ENCODE measurements at places on chromosomes 1 and 21.

GRCh38 chr1:160103658-160104408, 5.4 kb upstream of the IGSF8 start:
- DNase-seq, result no peak

DNA sequence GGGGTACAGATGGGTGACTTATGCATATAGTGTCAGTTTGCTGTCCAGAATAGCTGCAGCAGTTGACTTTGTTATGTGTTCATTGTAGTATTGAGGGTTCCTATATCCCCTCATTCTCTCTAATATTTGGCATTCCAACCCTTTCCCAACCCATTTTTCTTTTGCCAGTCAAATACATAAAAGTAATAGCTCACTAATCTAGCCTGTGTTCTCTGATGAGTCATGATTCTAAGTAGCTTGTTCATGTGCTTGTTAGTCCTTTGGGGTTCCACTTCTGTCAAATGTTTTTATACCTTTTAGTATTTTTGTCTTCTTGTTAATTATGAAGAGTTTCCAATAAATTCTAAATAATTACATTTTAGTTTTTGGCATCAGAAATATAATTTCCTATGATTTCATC, 99.2 kb upstream of the MROH9 start:
- no peak for DNase-seq

DNA sequence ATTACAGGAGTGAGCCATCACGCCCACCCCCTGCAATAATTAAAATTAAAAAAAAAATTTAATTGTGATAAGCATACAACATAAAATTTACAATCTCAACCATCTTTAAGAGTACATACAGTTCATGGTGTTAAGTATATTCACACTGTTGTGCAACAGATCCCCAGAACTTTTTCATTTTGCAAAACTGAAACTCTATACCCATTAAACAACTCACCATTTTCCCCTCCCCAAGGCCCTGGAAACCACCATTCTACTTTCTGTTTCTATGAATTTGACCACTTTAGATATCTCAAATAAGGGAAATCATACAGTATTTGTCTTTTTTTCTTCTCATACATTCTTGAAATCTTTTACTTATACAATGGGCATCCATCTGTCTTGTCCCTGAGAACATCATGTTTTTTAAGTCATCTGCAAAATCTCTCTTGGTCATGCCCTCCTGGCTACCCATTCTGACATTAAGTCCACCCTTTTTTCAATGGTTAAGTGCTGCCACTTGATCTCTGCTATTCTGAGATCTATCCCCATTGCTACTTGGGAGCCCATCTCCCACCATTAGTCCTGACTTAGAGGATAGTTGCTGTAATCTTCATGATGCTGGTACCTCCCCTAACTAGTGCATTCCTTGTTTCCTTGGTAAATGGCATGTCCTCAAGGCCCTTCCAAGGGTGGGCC, 39.4 kb upstream of the ZFYVE9 start:
- no peak for DNase-seq

DNA sequence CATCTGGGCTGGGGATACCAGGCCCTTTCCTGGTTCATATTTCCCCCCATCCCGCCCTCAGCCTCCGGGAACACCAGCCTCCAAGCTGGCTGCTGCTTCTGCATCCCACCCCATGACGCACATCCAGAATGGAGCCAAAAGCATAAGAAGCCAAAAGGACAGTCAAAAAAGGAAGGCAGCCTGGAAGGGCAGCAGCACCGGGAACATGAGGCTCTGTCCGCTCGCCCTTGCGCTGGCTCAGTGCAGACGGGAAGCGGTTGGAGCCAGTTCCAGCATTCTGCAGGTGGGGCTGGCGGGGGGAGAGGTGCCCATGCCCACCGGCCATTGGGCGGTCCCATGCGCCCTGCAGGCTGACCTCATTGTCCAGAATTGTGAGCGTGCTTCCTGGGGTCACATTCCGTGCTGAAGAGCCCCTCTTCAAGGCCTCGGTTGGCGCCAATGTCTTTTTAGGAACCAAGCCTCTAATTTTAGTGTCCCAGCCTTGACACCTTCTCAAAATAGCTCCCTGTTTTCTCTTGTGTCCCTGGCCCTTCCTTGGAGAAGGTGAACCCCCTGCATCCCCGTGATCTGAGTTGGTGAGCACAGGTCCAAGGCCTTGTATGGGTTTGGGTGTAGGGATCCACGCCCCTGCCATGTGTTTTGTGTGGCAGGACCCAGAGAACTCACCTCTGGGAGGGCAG, 28.4 kb upstream of the NPPB start:
- DNase-seq, result peak; percentile 19

DNA sequence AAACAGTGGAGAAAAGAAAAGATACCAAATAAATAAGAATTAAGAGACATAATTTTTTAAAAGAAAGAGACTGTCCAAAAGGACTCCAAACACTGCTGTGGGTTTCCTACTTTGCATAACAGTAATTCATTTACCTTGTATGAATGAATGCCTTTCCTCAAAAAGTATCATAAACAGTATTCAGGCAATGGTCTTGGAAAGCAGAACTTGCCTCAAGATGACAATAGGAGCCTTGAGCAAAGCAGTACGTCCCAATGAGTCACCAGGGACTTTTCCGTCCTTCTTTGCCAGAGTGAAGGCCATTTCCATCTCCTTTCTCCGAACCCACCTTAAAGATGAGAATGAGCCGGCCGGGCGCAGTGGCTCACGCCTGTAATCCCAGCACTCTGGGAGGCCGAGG, 186.4 kb downstream of the ZBTB18 start:
- DNase-seq, result no peak

DNA sequence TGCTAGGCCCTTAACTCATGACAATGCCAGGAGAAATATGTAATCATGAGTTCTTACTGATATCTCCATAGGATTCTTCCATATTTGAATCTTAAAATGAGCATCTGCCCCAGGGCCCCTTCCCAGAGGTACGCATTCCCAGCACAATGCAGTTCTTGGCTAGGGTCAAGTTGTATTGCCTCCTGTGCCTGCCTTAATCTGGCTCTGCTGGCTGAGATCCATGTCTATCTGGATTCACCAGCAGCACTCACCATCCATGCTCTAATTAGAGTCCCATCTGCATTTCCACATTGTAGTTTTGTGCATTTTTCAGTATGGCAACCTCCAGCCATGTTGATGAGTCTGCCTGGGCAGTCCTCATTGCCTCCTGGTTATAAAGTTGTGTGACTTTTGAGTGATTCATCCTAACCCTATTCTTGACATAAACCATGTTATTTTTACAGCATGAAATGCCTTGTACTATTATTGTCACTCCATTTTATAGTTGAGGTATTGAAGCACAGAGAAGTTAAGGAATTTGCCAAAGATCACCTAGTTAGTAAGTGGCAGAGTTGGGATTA, 55.9 kb downstream of the CAMSAP2 start:
- DNase-seq, result no peak

GRCh38 chr1:97378596-97378995, 542.2 kb downstream of the DPYD start:
- no peak for DNase-seq

DNA sequence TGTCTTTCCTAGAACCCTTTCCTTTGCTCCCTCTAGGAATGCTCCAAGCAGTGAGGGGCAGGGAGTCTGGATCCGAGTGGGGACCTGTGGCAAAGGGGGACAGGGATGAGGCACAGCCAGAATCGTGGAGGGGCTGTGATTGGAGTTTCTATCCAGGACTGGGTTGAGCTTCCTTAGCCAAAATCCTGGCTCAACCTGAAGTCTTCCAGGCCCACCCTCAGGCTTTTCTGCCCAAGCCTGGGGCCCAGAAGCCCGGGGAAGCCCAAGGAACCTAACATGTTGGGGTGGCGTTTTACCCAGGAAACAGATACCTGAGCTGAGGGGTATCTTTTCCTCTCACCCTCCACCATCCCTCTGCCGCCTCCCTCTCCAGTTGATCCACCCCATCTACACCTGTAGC, 5.4 kb downstream of the MYOG start:
- no peak for DNase-seq
